ENCODE measurements at places on chromosomes 12 and 14.

DNA sequence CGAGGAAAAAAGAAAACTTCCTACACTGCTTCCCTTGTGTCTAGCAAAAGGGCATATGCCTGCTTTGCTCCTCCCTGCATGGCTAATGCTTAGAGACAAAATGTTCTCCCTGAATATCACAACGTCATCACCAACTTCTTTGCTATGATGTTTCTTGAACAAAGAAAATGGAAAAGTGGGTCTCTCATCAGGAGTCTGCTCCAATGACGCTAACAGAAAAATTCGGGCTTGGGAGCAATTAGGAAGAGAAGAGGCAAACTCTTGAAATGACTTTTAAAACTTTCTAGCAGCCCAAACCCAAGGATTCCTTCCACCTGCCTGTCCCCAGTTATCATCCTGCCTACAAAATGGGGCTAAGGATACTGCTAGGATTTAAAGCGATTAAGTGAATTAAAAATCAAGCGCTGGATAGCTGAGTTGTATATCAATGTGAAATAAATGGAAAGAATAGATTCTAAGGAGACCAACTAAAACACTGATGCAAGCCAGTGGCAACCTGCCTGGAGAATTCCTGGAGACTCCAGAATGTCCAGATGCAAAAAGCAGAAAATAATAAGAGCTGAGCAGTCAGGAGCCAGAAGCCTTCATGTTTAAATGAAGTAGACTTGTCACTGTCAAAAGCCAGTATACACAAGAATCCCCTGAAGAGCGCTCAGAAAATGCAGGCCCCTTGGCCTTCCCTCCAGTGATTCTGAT, 183.8 kb downstream of the DPF3 start:
- DNase-seq, result no peak

GRCh38 chr14:77037215-77037937, 8.9 kb upstream of the IRF2BPL start:
- DNase-seq, result no peak

GRCh38 chr12:93653079-93653478, 24.1 kb upstream of the CRADD start:
- no peak for DNase-seq

GRCh38 chr14:65287264-65288131, 125.0 kb upstream of the FUT8 start:
- peak; percentile 83 for DNase-seq

DNA sequence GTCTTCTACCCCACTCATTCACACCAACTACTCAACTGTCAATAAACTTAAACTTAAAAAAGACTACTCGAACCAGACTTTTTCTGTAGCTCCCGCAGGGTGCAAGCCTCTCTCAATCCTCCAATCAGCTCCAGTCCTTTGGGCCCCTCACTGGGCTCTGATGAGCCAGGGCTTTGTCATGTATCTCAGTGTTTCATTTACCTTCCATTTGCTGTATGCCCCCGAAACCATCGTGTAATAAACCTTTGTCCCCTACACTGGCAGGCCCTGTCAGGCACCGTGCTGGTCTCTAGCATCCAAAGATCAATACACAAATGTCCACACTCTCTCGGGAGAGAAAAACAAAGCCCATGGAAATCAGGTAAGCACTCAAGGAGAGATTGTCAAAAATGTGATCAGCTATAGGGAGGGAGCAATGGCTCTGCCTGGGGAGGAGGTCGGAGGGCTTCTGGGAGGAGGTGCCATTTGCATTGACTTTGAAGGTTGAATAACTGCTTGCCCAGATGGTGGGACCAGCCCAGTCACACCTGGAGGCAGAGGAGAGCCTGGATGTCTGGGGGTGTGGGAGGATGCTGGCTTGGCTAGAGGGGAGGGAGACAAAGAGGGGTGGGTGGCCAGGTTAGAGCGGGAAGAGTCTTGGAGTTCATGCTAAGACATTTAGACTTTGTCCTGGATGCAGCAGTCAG, 42.1 kb upstream of the DICER1 start:
- DNase-seq, result no peak

GRCh38 chr14:24613241-24613640, 3.8 kb upstream of the GZMH start:
- no peak for DNase-seq

DNA sequence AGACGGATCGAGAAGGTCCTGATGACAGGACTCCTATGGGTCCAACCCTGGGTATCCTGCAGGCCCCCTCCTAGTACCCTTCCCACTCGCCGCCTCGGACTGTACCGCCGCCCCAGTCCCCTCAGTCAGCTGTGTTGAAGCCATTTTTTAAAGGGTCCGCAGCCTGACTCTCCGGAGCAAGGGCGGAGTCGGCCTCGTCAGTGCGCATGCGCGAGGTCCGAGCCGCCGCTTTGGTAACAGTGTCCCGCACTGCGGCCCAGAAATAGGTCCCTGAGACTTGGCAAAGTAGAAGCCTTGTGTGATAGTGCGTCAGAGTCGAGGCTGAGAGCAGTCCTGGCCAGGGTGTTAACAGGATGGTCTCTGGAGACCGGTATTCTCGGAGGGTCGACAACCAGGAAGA, 769.0 kb upstream of the ALG10B start:
- no peak for DNase-seq

GRCh38 chr12:15602051-15602672, 187.0 kb downstream of the EPS8 start:
- DNase-seq, result no peak

- no peak for DNase-seq
Observed at GRCh38 chr14:57378661-57379060, 11.7 kb upstream of the NAA30 start.

- no peak for DNase-seq
Observed at GRCh38 chr12:71664411-71665089, 449 bp downstream of the THAP2 start.

DNA sequence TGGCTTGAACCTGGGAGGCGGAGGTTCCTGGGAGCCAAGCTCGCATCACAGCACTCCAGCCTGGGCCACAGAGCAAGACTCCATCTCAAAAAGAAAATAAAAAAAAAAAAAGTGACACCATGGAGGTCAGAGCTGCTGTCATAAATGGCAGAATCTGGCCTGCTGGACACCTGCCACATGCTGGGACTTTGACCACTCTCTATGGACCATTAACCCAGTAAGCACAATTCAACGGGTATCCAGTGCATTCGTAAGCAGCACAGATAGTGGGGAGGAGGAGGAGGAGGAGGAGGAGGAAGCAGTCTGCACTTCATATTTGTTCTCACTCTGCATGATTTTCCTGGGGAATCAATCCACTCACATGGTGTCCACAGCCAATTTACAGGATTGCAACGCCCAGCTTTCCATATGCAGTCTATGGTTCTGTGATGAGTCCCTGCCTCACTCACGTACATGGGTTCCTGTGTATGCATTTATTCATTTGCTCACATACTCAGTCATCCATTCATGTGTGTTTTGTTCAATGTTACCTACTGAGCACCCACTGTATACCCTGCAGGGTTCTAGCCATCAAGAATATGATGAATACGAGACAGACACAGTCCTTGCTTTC, 326.8 kb downstream of the GLT1D1 start:
- DNase-seq, result no peak

GRCh38 chr14:64170181-64170580, 124.0 kb downstream of the ESR2 start:
- no peak for DNase-seq

GRCh38 chr12:19779395-19780056, 340.2 kb downstream of the AEBP2 start:
- DNase-seq, result no peak
